ENCODE measurements at places on chromosomes 11 and 22.

DNA sequence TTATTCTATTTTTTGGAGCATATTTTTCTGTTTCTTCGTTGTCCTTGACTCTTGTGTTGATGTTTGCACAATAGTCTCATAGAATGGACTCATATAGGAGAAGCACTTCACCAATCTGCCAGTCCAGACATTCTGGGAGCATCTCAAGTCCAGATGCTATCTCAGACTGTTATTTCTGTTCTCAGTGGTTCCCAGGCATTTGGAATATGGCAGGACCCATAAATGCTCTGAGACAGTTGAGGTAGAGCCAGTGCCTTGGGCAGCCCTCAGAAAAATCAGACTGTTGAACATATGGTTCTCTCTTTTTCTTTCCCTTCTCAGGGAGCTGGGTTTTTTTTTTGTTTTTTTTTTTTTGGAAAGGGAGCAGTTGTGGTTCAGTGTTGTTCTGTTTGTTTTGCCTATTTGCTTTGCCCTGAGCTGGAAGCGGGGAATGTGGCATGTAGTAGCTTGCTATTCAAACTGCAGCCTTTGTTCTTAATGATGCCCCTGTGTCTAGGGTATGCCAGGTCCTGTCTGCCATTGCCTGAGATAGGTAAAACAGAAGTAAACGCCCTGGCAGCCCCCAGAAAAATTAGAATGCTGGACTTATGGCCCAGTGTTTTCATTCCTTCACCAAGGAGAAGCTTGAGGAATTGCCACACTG, 3.7 kb upstream of the MS4A2 start:
- no peak for DNase-seq

- DNase-seq, result no peak
These were observed 87.2 kb downstream of the BTBD10 start for GRCh38 chr11:13375798-13376197.

- no peak for DNase-seq
These were observed 62.4 kb downstream of the OTOG start for GRCh38 chr11:17609291-17610084.

DNA sequence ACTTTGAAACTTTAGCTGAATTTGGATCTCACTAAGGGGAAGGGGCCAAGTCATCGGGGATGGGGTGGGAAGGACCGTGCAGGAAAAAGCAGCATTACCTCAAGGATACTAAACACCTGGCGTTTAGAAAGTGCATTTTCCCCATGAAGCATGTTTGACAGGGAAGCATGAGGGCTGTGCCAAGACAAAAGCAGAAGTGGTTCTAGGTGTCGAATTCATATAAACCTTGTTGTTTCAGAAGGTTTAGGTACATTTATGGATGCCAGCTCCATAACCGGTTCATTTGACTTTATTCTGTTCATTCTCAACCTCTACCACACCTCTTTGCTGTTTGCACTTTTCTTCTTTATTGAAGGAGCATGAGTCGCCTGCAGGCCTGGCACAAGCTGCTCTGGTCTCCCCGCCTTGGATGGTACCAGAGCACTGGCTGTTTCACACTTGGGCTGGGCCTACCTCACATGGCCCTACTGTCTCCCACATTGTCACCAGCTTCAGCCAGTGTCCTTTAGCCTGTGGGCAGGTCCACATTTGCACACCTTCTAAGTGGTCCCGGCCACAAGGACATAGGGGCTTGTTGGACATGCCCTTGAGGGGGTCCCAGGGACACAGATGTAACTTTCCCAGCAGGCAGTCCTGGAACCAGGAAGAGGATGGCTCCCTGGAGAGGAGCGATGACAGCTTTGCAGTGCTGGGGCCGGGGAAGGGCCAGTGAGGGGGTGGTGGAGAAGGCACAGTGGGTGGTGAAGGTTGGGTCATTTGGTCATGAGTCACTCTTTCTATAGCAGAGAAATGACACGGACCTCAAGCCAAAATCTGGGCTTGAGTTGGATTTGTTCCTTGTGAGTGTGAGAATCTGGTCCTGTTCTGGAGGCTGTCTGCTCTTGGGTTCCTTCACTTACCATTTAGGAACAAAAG, 3.2 kb upstream of the ST14 start:
- DNase-seq, result no peak

DNA sequence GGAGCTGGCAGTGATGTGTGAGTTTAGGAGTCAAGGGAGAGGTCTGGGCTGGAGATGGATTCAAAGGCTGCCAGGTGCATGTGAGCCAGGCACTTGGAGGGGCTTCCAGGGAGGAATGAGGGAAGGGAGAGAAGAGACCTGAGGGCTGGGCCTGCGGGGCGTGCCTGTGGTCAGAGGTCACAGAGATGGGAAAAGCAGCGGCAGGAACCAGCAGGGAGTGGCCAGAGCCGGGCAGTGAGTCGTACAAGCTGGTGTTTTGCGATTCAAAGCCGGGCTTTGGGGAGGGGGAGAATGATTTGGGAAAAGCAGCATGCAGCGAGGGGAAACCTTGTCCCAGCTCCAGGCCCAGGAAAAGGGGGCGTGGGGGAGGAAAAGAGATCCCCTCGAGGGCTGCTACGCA, 96.9 kb upstream of the RTL6 start:
- no peak for DNase-seq

- no peak for DNase-seq
These were observed 14.9 kb upstream of the ADA2 start for GRCh38 chr22:17234144-17234623.

DNA sequence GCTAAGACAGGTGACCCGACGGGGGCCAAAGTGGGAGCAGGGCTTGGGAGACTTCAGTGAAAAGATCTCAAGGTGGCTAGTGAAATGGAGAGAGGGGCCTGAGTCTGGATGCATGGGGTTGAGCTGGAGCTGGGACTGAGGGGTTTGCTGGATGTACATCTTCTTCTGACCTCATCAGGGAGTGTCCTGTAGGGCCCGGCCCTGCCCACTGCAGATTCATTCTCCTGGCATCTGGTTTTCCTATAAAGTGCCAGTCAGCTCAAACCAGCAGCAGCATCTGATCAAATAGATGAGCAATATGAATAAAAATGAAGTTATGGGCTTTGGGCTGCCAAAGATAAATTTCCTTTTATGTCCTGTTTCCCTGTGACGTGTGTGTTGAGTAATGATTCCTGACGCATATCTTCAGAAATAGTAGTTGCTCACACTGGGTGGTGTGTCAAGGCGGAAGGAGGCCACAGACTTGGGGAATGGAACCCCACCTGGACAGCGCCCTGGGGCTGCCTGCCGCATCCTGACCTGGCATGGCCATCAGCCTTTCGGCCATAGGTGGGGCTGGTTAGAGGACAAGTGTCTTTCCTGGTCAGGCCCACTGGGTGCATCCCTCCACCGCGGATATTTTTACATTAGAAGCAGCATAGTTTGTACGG, 135.4 kb downstream of the OSBP2 start:
- no peak for DNase-seq

DNA sequence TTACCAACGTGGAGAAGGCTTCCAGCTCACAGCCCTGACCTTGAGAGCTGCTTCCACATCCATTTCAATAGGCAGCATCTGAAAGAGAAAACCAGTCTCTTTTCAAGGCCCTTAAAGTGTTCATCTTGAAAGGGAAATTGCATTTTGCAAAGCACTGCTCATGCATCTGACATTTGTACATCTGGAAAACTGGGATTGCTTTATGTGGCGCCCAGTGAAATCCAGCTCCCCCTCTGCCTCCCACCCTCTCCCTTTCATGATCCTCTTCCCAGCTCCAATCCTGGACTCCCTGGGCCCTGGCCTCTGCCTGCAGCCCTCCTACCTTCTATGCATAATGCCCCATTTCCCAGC, 17.4 kb downstream of the TP53AIP1 start:
- no peak for DNase-seq

- no peak for DNase-seq
These were observed 38.0 kb downstream of the IGSF9B start for GRCh38 chr11:133918608-133919260.

GRCh38 chr11:78938971-78939370, 364.3 kb upstream of the NARS2 start:
- no peak for DNase-seq

- no peak for DNase-seq
These were observed 65.2 kb upstream of the CECR2 start for GRCh38 chr22:17303840-17304779.

Measured in hematopoietic multipotent progenitor cell (in vitro differentiated cells).